ENCODE measurements at places on chromosomes 4 and X.

- no peak for DNase-seq
Measured at GRCh38 chr4:109820563-109820962, 5.0 kb downstream of the GAR1 start.

DNA sequence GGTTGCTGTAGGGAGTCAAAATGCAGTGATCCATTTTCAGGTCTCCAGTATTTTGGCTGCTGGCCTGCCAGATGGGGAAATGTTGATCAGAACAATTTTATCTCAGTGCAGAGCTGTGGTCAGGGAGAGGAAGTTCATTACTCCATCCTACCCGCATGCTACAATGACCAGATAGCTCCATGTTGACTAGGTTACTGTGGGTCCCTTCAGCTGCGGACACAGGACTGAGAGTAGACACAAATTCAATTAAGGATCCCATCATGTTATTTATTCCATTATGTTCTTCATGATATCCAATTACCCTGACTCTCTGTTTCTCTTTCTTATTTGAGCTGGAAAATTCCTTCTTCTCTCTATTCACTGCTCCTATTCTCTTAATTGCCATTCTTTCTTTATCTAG, 16.3 kb downstream of the SYNPO2 start:
- DNase-seq: no peak

DNA sequence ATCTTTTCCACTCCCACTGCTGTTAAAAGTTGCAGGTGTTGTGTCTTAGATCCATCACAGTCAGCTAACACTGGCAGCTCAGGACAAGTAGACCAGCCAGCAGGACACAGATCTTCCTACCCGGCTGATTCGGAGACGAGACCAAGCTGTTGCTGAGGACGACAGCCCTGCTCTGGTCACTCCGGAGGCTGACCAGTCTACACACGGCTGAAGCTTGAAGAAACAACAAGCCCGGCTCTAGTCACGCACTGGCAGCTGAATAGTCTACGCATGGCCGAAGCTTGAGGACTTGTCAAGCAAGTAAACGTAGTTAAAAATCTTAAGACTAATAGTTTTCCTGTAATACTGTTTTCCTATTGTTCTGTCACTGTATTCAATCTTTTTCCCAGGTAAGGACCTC, 1.8 kb downstream of the ACOX3 start:
- DNase-seq: no peak

DNA sequence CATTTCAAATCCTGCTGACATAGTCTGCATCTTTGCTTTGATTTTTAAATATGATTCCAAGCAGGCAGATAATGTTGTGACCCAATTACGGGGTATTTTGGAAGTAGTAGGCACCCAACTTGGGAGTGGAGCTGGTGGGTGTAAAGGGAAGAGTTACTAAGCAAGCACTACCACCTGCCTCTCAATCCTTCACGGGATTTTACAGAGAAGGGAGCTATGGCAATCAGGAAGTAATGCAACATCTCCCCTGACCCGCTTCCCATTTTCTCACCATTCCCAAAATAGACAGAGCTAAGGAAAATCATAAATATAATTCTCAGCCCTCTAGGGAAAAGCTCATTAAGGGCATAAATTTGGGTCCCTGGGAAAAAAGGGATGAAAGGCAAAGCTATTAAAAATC, 9.2 kb downstream of the APBB2 start:
- DNase-seq: no peak

DNA sequence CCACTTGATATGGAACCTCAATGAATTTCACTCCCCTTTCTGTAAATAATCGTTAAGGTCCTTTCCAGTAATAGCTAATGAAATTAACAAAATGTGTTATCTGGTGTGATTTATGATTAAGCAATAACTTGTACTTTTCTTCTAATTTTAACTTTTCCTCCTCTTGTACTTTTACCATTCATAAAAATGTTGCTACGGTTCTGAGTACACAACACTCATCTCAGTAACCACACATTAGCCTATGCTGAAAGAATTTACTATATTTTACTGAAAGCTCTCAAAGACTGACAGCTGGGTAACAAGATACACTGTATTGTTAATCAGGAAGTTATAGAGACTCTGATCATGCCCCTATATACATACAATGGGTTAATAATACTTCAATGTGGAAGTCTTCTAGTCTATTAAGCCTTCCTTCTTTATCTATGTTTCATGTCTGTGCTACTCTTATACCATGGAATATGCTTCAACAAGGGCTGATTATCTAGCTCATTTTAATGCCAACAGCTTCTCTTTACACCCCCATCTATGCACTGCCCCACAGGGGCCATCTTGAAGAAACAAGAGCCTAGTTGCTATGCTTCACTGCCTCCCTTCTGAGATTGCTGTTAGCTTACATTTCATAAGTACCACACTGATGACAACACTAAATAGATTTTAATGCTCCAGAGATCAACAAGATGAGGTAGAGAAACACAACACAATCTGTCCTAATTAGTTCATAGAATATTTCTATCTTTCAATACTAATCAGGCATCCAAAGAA, 39.1 kb downstream of the LAMP2 start:
- DNase-seq: no peak

DNA sequence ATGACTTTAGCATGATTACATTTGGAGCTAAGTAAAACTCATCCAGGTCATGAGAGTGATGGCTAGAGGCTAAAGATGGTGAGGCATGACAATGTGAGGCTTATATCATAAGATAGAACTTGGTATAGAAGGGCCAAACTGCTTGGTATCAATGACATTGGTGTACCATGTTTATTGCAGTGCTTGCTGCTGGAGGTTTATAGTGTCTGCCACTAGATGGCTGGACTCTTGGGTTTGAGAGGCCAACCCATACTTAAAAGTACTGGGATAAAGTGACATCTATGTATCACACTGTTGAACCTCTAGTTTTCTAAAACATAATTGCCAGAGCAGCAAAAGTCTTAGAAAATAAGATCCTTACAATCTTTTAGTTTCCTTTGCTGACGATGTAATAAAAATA, 83.0 kb upstream of the TACR3 start:
- DNase-seq: no peak

- DNase-seq: no peak
Measured at GRCh38 chr4:152047451-152047850, 286.6 kb upstream of the GATB start.

GRCh38 chr4:183403486-183403885, 41.0 kb upstream of the CDKN2AIP start:
- DNase-seq: no peak

GRCh38 chrX:123172869-123173268, 11.2 kb upstream of the GRIA3 start:
- DNase-seq: no peak

DNA sequence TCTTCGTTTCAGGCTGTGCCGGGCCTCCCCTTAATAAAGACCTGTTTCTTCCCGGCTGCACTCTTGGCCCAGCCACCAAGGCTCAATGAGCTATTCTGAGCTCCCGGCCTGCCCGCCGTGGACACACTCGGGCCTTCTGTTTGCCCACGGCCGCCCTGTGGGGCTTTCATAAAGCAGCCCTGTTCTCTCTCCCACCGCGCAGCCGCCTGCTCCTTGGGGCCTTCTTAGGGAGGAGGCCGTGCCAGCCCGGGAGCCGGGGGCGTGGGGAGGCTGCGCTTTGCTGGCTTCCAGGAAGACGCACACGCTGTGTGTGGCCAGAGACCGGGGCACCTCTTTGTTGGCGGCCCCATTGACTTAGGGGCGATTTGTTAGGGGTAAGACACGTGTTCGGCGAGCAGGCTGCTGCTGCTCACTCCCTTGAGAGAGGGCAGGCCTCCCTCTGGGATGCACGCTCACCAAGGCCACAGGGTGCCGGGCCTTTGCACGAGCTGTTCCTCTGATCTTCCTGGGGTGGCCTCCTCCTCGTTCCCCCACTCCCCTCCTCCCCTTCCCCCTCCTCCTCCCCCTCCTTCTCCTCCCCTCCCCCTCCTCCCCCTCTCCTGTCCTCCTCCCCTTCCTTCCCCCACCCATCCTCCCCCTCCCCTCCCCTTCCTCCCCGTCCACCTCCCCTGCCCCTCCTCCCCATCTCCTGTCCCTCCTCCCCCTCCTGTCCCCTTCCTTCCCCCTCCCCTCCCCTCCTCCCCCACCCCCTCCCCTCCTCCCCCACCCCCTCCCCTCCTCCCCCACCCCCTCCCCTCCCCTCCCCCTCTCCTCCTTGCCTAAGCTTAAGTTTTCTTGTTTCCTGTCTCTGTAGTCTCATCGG, 11.3 kb downstream of the BLOC1S4 start:
- DNase-seq: no peak

Data from naive B cell (primary cell).